ENCODE measurements at places on chromosomes 6 and 20.

DNA sequence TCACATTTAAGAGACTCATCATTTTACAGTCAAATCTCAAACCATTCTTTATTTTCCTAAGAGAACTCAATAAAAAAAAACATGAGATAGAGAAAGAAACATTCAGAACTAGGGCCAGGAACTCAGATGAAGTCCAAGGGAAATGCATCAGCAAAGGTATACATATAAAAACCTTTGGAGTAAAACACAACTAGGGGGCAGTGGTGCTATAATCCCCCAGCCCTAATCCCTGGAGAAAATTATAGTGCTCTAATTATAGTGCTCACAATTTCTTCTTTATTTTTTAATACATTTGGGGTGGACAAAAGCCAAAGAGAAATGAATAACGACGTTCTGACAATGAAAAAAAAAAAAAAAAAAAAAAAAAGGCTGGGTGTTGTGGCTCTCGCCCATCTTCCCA lies 100.6 kb upstream of the EMILIN3 start:
- no peaks in the 10 kb centered on the region for H3K27me3 ChIP-seq
- H3K36me3 ChIP-seq = peaks cover 18% of the 10 kb centered on the region
- DNase-seq = no peak
- no peak overlapping the region for H3K27ac ChIP-seq
- no peak overlapping the region for H3K4me3 ChIP-seq
- H3K4me1 ChIP-seq = peaks cover 7% of the 10 kb centered on the region

DNA sequence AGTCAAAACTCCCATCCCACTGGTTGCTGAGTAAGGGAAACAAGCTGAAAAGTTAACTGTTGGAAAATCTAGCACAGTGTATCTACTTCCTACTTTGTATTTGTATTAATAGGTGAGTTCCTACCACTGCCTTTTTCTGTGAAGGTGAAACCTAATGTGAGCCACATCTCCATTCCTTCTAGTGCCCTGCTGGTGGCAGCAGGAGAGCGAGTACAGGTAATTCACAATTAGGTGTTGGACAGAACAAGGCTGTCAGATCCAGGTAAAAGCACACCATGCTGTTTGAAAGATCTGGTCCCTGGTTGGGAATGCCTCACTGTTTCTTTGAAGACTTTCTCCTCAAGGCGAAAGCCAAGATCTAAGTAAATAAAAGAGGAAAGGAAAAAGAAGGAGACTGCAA lies 528.4 kb downstream of the PKHD1 start:
- no peaks in the 10 kb centered on the region for H3K27me3 ChIP-seq
- DNase-seq = no peak
- H3K4me3 ChIP-seq = no peak overlapping the region
- no peaks in the 10 kb centered on the region for H3K4me1 ChIP-seq
- no peak overlapping the region for H3K27ac ChIP-seq

GRCh38 chr6:134768931-134769330 lies 181.0 kb downstream of the ALDH8A1 start:
- peaks cover 8% of the 10 kb centered on the region for H3K4me1 ChIP-seq
- no peak overlapping the region for H3K27ac ChIP-seq
- no peak overlapping the region for H3K4me3 ChIP-seq

GRCh38 chr6:113277111-113277510 lies 580.0 kb upstream of the MARCKS start:
- H3K27ac ChIP-seq = no peak overlapping the region
- H3K36me3 ChIP-seq = no peaks in the 10 kb centered on the region
- DNase-seq = no peak
- H3K27me3 ChIP-seq = no peaks in the 10 kb centered on the region
- no peak overlapping the region for H3K4me3 ChIP-seq
- H3K4me1 ChIP-seq = peaks cover 2% of the 10 kb centered on the region

- peaks cover 9% of the 10 kb centered on the region for H3K27me3 ChIP-seq
- no peak for DNase-seq
- H3K27ac ChIP-seq = no peak overlapping the region
- H3K36me3 ChIP-seq = no peaks in the 10 kb centered on the region
- H3K4me1 ChIP-seq = peaks cover 1% of the 10 kb centered on the region
Measured at GRCh38 chr20:23344336-23344735, 6.3 kb upstream of the NXT1 start.

DNA sequence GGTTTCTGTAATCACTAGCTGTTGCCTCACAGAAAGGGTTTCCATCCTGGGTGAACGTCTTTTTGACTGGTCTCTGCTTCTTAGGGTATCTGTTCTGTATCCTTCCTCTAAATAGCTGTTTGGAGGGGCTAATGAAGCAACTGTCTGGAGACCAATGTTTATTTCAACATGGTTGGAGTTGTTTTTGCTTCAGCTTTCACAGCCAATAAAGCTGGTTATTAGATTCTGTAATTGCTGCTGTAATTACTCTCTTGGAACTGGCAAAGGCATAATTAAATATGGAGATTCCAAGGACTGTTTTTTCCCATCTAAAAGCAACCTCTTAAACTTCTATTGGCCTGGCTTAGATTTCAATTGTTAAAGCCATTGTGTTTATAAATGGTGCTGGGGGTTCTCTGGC lies 31.9 kb downstream of the CHMP4B start:
- H3K4me3 ChIP-seq = no peak overlapping the region
- H3K36me3 ChIP-seq = no peaks in the 10 kb centered on the region
- H3K4me1 ChIP-seq = peaks cover 17% of the 10 kb centered on the region
- DNase-seq = no peak

DNA sequence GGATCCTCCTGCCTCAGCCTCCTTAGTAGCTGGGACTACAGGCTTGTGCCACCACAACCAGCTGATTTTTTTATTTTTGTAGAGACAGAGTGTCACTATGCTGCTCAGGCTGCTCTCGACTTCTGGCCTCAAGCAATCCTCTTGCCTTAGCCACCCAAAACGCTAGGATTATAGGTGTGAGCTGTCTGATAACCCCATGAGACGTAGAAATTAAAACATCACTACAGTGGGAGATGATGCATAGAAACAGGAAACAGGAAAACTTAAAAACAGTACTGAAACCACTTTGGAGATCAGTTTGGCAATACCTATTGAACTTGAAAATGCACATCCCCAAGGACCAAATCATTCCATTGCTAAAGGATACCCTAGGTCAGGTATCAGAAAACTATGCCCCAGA lies 10.8 kb downstream of the SENP6 start:
- H3K27me3 ChIP-seq = no peaks in the 10 kb centered on the region
- H3K27ac ChIP-seq = no peak overlapping the region
- H3K4me3 ChIP-seq = no peak overlapping the region
- DNase-seq = no peak
- peaks cover 7% of the 10 kb centered on the region for H3K4me1 ChIP-seq
- H3K36me3 ChIP-seq = no peaks in the 10 kb centered on the region

GRCh38 chr6:38341496-38341895 lies 298.2 kb downstream of the BTBD9 start:
- H3K4me3 ChIP-seq = no peak overlapping the region
- no peak for DNase-seq
- H3K36me3 ChIP-seq = no peaks in the 10 kb centered on the region
- H3K4me1 ChIP-seq = peaks cover 8% of the 10 kb centered on the region
- no peak overlapping the region for H3K27ac ChIP-seq
- H3K27me3 ChIP-seq = no peaks in the 10 kb centered on the region

DNA sequence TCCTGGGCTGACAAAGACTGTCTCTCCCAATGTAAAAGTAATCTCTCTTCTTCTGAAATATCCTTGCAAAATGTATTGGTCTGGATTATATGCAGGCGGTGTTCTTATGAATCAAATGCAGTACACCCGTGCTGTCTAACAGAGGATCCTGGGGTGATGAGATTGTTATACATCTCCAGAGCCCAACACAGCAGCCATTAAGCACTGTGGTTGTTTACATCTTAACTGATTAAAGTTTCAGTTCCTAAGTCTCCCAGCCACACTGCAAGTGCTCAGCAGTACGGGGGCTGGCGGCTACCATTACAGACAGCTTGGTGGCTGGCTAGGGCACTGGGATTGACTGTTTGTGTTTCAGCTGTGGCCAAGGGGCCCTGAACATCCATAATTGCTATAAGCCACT lies 7.0 kb downstream of the UNC93A start:
- no peaks in the 10 kb centered on the region for H3K36me3 ChIP-seq
- H3K27ac ChIP-seq = no peak overlapping the region
- H3K4me1 ChIP-seq = no peaks in the 10 kb centered on the region
- no peak for DNase-seq
- no peaks in the 10 kb centered on the region for H3K27me3 ChIP-seq
